ENCODE measurements at places on chromosomes 3 and 15.
A peak's percentile ranks its signal among the peaks of the same experiment; 100 is the strongest.

- DNase-seq = no peak
Observed at GRCh38 chr3:152040319-152040718, 166.9 kb downstream of the SUCNR1 start.

DNA sequence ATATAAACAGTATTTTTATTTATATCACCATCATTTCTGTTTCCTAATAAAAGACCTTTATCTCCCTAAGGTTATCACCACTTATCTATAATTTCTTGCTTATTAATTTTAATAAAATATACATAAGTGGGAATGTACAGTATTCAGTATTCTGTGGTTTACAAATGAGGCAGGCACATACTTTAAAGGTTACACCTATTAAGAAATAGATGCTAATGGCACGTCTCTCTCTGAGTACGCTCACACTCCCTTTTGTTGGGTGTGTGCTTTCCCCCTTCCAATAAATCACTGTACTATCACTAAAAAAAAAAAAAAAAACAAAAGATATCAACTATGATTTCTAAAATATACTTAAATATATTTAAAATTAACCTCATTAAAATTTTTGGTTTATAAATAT is 8.9 kb downstream of the OXNAD1 start:
- DNase-seq = no peak

DNA sequence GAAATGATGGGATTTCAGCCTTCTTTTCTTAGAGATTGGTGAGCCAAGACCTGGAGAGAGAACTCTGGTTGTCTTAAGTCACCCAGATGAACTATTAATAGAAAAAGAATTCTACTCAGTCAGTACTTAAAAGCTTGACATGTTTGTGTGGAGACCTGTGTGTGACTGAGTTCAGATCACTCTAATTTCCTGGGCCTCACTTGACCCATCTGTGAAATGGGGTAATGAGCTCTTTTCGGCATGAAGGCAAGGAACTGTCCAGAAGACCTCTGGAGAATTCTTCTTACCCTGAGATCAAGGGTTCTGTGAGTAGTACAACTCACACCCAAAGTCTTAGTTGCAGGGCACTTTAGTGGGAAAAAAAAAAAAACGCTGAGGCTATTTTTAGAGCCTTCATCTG is 92.9 kb downstream of the LPP start:
- no peak for DNase-seq

- DNase-seq = peak; percentile 92
Observed at GRCh38 chr15:40564591-40565332, at the start of gene CCDC32. CCDC32 (minus strand) TSS chr15:40565042; CDS start chr15:40563015, 2,027 bp downstream.

DNA sequence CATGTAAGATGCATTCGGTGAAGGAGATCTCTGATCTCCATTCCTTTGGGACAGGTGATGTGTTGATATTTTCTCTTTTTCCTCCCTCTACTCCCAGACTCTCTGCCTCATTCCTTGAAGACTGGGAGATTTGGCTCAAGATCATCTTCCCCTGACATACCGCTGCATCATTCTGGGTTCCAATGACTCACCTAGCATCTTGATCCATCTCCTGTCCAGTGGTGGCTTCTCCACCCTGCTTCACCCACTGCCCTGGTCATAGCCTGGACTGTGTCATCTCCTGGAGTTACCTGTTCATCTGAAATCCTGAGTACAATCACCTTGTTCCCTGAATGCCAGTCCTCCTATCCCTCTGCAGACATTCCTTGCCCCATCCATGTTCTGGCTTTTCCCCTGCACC is 57.4 kb upstream of the TRAK1 start:
- no peak for DNase-seq

DNA sequence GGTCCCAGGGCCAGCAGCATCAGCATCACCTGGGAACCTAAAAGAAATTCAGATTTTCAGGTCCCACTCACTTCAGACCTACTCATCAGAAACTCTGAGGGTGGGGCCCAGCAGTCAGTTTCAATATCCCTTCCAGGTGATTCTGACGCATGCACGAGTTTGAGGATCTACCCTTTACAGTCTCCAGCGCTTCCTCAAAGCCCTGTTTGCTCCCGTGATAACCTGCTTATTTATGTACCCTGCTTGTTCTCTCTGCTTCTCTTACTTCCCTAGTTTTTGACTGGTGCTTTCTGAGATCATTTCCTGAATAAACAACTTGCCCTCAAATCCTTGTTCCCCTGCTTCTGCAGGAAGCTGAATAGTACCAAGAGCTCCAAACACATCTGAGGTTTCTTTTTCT is 245.3 kb downstream of the ZNF621 start:
- DNase-seq = no peak

DNA sequence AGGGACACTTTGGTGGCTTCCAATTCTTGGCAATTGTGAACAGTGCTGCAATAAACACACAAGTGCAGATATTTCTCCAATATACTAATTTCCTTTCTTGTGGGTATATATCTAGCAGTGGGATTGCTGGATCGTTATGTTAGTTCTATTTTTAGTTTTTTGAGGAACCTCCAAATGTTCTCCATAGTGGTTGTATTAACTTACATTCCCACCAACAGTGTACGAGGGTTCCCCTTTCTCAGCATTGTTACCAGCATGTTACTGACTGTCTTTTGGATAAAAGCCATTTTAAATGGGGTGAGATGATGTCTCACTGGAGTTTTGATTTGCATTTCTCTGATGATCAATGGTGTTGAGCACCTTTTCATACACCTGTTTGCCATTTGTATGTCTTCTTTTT is 92.8 kb downstream of the DAPK2 start:
- DNase-seq = no peak

- DNase-seq = no peak
Observed at GRCh38 chr3:30222441-30222840, 384.0 kb upstream of the TGFBR2 start.

All from effector memory CD4-positive, alpha-beta T cell (primary cell).